Sigmoid colon (tissue), 7 donors: ENCODE measurements at places on chromosomes 4 and X. TPM values are rescaled to one million over a fixed set of nuclear protein-coding genes. Genes with fewer than 3 reads are reported as not detected.

Gene DEFB131A
- total RNA-seq = not detected

Gene USP46
- 5.0 TPM for total RNA-seq

Gene NRK
- 6.1 TPM for total RNA-seq

Gene SPANXD
- not detected for total RNA-seq

Gene GPR173
- 2.5 TPM for total RNA-seq

Gene HSPA4L
- total RNA-seq = 4.3 TPM

Gene CLNK
- total RNA-seq = not detected

Gene MAGEB1
- total RNA-seq = not detected

Gene TEX13D
- not detected for total RNA-seq

Gene ZNF185
- 3.8 TPM for total RNA-seq

Gene P2RY8
- 1.8 TPM for total RNA-seq

Gene MTCP1
- 3.9 TPM for total RNA-seq
